ENCODE measurements at places on chromosomes 3 and 15.

DNA sequence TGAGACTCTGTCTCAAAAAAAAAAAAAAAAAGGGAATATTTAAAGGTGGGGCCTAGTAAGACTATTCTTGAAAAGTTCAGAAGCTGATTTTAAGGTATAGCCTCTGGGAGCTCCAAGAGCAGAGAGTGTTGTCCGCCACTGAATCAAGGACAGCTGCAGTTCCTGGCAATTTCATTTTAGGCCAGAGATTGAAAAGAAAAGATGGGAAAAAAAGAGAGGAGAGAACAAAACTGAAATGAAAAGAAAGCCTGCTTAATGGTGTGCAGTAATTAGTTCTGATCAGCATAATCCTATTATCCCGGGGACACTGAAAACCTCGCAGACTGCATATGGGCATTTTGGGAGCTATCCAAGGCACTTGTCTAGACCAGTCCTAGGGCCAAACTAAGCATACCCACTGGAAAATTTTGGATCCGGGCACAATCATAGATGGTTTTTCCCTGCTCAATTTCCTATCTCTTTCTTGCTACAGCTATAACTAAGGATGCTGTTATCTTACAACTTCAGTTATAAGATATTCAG is 43.2 kb downstream of the EHHADH start:
- no peak for DNase-seq

DNA sequence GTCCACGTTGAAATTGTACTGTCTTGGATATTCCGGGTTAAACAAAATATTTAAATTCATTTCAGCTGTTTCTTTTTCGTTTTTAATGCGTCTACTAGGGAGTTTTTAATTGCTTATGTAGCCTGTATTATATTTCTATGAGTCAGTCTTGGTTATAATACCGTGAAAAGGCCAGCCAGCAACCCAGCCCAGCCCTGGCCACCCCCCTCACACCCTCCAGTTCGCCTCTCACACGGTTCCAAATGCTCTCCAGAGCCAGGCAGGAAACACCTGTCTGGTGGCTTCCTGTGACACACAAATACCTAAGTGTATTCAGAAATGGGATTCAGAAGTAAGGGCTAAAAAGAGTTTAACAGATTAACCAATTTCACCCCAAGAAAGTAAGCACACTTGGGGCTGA is 4.4 kb downstream of the SH3BP5 start:
- no peak for DNase-seq

DNA sequence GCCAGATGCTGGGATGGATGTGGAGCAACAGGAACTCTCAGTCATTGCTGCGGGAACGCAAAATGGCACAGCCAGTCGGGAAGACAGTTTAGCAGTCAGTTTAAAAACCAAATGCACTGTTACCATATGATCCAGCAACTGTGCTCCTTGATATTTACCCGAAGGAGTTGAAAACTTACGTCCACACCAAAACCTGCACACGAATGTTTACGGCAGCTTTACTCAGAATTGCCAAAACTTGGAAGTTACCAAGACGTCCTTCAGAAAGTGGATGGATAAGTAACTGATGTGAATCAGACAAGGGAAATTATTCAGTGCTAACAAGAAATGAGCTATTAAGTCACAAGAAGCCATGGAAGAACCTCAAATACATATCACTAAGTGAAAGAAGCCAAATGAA is 36.1 kb upstream of the SLC41A3 start:
- no peak for DNase-seq

- DNase-seq = no peak
Measured at GRCh38 chr3:57622362-57622761, 25.2 kb upstream of the ARF4 start.

DNA sequence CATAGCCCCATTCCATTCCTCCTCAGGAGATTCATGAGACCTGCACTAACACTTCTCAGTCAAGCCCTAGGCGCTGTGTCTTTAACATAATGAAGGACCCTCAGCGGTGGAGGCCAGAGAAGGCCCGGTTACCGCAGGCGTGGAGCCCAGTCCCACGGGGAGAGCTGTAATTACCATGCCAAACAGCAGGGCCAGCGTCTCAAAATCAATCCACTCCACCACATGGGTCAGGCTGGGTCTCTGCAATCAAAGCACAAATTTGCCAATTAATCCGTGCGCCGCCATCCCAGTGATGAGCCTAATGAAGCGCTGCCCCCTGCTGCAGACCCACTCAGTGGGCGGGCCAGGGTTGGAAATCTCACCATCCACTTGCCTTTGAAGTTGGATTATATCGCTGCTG is 109.7 kb downstream of the OCA2 start:
- DNase-seq = no peak

DNA sequence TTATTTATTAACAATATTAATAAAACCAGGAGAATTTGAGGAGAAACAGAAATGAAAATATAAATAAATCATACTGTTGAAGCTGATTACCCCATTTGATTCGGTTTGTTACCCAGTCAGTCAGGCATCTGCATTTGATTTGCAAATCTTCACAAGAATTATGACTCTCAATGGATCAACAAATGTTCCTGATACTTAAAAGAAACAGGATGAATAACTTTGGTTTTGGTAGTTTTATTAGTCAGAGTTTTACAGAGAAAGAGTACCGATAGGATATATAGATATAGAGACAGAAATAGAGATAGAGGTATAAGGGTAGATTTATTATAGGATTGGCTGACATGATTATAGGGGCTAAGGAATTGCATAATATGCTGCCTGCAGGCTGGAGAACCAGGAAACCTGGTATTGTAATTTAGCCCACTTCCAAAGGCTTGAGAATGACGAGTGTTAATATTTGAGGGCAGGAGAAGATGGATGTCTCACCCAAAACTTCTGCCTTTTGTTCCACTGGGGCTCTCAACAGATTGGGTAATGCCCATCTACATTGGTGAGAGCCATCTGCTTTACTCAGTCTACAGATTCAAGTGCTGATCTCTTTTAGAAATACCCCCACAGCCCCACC is 241.6 kb upstream of the COL8A1 start:
- no peak for DNase-seq

DNA sequence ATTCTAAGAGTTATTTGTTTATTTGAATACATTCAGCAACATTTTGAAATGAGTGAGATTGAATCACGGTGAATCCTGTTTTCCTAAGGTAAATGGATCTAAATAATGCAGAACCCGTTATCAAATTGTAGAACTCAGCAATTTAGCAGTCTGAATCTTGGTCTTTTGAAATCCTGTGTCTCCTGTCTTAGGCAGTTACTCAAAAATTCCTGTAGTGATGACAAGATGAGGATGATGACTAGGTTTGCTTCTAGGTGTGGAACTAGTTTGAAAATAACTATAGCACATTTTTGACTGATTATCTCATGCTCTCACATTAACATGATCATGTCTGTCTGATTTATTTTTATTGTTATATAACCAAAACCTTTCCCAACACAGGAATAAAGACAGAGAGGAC is 115.0 kb downstream of the RAP2B start:
- DNase-seq = no peak

DNA sequence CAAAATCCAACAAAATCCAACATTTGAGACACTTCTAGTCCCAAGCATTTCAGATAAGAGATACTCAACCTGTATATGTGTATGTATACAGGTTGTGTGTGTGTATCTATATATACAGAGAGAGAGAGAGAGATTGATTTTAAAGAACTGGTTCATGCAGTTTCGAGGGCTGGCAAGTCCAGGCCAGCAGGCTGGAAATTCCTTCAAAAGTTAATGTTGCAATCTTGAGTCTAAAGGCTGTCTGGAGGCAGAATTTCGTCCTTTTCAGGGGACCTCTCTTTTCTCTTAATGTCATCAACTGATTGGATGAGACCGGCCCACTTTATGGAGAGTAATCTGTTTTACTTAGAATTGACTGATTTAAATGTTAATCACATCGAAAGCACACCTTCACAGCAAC is 199.6 kb upstream of the IL12A start:
- DNase-seq = no peak

GRCh38 chr15:78361771-78362506 is 21.8 kb downstream of the CRABP1 start:
- DNase-seq = no peak

DNA sequence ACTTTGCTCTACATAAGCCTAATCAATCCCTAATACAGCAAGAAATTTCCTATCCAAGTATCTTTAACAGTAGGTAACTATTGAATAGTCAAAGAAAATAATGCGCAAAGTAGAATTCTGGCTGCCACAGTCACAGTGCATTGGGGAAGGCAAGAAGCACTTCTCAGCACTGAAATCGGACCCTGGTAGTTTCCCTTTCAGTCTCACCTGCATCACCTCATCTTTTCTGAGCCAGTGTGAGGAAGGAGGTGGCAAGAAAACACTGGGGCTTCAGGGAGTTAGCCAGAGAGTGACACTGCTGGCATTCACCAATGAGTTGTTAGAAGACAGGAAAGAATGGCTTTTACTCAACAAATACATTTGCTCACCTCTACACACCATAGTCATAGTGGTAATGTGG is 8.3 kb downstream of the TRIM42 start:
- no peak for DNase-seq

DNA sequence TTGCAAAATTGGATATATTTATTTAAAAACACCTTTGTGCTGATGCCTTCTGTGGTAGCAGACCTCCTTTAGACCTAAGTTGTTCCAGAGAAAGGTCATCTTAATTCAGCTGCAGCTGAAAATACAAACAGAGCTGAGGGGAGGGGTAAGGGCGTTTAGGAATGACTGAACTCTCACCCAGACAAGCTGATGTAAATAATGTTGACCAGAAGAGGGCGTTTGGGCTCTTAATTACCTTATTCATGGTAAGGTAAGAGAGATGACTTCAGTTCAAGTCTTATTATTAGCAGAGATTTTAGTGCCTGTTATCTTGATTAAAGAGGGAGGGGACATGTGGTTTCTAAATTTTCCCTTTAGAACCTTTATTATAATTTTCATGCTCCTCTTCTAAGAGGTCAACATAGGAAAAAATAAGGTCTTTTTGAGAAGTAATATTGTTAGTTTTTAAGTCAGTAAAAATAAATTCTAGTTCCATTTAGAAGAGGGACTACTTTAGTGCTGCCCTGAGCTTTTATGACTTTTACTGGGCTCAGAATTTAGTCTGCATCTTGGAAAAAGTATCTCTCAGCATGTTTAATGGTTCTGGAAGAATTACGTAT is 46.3 kb downstream of the GPR171 start:
- DNase-seq = no peak

DNA sequence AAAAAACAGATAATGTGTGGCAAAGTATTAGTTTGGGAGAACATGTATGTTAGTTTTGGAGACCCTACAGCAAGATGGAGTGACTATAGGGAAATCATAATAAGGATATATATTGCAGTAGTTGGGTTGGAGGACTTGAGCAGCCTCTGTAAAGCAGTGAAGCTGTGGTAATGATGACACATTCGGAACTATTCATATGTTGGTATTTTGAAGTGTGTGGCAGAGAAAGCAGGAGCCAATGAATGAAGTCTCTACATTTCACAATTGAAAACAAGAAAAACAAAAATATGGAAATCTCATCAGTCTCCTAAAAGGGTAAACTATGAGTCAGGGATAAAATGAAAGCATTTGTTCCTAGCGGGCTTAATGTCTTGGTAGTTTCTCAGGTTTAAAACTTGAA is 645.9 kb downstream of the OTOL1 start:
- no peak for DNase-seq

GRCh38 chr3:10744098-10744465 is 71.9 kb upstream of the SLC6A11 start:
- DNase-seq = no peak

DNA sequence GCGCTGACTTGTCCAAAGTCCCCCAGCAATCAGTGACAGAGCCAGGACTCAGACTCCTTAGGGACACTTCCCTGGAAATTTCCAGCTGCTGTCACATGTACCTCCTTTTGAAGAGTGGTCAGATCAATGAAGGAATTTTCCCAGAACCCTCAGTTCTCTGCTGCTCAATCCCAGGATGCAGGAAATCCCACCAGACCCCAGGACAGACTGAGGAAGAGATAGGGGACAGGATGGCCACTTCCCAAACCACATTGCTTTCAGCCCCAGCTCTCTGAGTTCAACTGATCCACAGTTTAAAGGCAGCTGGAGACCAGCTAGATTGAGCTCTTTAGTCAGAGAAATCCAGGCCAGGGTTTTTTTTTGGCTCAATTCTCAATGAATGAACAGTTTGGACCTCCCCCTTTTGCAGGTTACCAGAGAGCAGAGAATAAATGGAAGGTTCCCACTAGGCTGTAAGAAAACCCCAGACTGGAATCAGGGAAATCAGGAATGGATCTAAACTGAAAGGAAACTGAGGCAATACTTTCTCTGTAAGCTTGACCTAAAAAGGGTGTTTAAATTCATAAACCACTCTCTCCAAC is 1.5 kb downstream of the CYP1A1 start:
- DNase-seq = no peak

DNA sequence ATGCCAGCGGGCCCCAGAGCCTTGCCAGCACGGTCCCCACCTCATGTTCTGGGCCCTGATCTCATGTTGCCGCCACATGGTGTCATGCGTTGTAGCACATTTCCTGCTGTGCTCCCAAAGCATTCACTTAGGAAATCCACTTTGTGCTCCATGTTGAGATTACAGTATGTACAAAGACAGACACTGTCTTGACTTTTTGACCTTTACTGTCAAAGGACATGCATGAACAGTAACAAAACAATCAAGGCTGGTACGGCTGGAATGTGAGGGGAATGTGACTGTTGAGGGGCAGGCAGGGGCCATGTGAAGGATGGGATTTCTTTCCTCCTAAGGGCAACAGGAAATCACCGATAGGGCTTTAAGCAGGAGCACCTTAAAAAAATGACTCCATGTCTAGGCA is 53.3 kb upstream of the RPL32 start:
- no peak for DNase-seq

DNA sequence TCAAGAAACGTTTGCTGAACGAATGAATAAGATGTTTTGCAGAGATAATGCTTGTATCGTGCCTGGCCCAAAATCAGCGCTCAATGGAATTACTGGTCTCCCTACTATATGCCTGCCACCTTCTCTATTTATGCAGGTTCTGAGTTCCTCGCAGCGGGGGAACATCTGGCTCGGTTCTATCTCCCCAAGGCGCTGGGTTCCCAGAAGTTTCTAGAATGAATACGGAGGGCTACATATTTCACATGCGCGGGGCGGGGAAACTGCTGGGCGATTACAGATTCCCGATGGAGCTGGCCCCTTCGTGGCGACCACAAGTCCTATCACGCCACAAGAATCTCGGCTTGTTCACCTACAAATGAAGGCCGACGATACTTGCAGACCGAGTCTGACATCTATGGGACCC is 411 bp upstream of the EIF2B5 start:
- DNase-seq = no peak

DNA sequence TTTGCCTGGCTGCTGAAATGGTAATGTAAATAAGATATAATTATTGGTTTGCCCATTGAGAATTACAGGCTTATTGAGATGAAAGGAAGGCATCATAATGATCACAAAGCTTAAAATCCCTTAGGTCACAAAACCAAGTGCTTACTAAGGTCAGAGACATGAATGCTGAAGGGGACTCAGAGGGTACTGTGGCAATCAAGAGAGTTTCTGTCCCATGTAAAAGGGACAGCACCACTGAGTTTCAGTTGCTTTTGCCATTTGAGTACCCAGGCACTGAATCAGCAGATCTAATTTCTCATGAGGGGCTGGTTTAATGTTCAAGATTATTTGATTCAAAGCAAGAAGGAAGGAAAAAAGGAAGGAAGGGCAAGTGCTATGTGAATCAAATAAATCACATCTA is 127.0 kb downstream of the PLOD2 start:
- no peak for DNase-seq
